Right atrium auricular region (tissue), 2 donors: ENCODE measurements at places on chromosomes 4 and X.

GRCh38 chrX:27966955-27967354 is 14.3 kb downstream of the DCAF8L1 start:
- no peak for DNase-seq

DNA sequence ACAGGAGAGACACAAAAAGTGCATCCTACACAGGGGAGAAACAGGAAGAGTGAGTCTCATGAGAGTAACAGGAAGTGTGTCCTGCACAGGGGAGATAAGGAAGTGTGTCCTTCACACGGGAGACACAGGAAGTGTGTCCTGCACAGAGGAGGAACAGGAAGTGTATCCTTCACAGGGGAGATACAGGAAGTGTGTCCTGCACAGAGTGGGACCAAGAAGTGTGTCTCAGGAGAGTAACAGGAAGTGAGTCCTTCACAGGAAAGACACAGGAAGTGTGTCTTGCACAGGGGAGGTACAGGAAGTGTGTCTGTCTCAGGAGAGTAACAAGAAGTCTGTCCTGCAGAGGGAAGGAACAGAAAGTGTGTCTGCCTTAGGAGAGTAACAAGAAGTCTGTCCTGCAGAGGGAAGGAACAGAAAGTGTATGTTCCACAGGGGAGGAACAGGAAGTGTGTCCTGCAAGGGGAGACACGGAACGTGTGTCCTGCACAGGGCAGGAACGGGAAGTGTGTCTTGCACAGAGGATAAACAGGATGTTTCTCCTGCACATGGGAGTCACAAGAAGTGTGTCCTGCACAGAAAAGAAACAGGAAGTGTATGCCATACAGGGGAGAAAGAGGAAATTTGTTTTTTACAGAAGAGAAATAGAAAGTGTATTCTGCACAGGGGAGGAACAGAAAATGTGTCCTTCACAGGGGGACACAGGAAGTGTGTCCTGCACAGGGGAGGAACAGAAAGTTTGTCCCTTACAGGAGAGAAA is 102.0 kb downstream of the ARSF start:
- DNase-seq = no peak

DNA sequence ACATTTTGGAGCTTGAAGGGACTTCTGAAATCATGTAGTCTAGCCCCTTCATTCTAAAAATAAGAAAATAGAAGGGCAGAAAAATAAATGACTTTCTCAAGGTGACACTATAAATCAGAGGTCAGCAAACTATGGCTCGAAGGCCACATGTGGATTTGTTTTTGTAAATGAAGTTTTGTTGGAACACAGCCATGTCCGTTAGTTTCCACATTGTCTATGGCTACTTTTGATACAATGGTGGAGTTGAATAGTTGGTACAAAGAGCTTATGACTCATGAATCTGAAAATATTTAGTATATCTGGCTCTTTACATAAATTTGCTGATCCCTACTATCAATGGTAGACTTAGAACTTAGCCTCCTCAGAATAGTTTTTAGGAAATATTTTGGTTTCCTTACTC is 302.4 kb upstream of the PRPS2 start:
- no peak for DNase-seq

- no peak for DNase-seq
Measured at GRCh38 chrX:107561468-107562215, 66.7 kb upstream of the PRPS1 start.

DNA sequence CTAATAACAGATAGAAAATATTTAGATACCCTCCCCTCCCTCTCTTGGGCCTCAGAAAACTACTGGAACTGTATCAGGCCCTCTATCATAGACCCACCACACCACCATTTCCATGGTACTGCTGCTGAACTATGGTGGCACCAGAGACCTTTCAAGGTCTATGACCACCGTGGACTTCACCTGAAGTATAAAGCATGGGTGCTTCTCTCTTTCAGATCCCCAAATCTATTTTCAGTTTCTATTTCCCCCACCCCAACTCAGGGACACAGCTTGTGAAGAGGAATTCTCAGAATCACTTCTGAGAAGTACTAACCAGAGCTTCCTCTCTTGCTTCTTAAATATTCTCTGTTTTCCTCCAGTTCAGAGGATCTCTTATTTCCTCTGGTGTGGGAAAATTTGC is 840.8 kb upstream of the HTR2C start:
- no peak for DNase-seq

GRCh38 chrX:130615941-130616340 is 214.2 kb downstream of the RBMX2 start:
- no peak for DNase-seq
